ENCODE measurements at places on chromosomes 3 and 15.

- no peak for DNase-seq
Observed at GRCh38 chr3:28971156-28971555, 309.7 kb upstream of the RBMS3 start.

DNA sequence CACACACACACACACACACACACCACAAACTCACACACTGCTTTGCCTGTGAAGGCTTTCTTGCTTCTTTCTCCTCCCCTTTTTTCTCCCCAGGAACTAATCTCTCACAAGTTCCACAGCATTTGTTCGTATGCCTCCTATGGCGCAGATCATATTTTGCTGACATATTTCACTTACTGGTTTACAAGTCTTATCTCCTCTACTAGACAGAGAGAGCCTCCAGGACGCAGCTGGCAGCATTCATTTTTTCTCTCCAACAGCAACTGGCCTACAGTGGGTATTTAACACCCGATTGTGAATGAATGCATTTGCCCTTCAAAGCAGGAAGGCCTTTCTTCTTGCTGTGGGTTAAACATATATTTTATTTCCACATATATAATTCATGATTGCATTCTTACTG is 47.0 kb upstream of the DLG1 start:
- DNase-seq: no peak

GRCh38 chr3:189262746-189263145 is 91.0 kb downstream of the TPRG1 start:
- DNase-seq: no peak

DNA sequence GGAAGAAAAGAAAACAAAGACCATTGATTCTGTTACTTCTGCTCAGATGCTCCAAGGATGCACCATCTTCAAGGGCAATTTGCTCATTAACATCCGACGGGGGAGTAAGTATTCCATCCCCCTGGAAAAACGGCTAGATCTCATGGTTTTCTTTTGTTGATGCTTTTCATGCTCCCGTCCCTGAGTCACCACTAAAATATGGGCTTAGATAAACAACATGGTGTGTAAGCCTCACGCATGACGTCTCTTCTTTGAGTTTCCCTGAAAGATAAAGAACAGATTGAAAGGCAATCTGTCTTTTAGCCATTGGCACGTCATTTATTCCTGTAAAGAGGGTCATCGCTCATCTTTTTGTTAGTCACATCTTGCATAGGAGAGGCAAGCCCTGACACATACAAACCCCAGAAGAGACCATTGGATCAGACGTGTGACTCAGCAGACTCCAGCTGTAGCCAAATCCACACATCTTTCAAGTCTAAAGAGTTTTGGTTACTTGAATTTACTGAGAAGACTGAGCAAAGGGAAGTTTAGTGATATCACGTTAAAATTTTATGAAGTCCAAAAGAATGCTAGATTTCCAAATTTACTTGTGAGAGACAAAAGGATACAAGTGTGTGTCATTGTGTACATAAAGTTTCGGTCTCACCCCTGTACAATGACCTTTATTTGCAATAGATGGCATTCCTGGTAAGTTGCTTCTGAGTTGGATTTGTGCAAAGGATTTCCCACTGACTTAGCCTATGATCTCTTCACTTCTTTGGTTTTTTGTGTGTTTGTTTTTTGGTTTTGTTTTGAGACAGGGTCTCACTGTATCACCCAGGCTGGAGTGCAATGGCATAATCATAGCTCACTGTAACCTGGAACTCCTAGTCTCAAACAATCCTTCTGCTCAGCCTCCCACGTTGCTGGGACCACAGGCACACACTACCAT is 110.5 kb downstream of the PGPEP1L start:
- DNase-seq: no peak

- DNase-seq: no peak
Observed at GRCh38 chr3:187039100-187039722, 100.1 kb downstream of the RPL39L start.

DNA sequence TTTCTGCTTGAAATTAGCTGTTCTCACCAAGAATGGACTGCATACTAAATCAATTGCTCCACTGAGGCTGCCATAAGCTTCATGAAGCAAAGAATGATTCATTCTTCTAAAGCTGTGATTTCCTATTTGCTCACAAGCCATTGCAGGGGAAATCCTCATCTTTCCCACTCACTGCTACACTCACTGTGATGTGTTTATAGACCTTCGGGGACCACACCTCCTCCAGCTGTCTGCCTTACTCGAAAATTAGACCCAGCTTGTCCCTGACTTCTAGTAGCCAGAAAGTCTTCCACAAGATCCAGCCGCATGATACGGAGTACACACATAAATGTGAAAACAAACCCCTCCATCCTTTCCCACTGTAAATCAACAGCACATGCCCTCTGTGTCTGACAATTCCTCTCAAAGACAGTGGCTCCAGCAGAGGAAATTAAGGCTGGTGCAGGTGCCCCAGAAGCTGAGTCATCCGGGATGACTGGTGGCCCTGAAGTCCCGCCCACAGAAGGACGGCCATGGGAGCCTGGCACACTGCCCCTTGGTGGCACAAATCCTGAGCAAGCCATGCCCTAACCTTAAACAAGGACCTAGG is 172.0 kb downstream of the STT3B start:
- DNase-seq: no peak

- DNase-seq: peak; percentile 64
Observed at GRCh38 chr3:15271785-15272381, 60.5 kb downstream of the SH3BP5 start.

DNA sequence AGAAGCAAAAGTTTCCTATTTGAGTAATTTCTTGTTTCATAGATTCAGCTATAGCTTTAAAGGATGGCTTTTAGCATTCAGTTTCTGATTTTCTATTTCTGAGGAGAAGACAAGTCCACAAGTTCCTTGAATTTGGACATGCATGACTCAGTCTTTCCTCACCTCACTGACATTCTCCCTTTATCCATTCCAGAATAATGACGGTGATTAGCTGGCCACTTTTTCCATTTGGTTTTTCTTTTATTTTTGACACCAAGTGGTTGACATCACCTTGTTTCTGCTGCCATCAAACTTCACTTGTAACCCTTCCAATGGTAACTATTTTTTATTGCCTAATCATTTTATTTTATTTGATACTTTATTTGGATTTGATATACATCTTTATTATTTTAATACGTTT is 404.4 kb upstream of the KCNMB2 start:
- no peak for DNase-seq

DNA sequence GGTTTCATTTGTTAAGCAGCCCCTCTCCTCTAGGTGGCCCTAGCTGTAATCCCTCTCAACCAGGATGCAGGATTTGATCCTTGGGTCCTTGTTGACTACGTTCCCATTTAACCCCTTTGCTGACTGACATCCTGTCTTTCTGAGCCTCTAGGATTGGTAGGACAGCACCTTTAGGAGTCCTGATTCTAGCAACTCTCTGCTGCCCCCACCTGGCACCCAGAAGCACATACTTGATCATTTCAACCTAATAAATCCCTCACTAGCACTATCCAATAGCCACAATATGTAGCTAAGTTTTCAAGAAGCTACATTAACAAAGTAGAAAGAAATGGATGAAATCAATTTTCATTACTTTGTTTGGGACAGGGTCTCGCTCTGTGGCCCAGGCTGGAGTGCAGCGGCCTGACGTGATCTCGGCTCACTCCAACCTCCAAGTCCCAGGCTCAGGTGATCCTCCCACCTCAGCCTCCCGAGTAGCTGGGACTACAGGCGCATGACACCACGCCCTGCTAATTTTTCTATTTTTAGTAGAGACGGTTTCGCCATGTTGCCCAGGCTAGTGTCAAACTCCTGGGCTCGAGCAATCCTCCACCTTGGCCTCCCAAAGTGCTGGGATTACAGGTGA is 28.3 kb downstream of the RSL24D1 start:
- DNase-seq: peak; percentile 41

DNA sequence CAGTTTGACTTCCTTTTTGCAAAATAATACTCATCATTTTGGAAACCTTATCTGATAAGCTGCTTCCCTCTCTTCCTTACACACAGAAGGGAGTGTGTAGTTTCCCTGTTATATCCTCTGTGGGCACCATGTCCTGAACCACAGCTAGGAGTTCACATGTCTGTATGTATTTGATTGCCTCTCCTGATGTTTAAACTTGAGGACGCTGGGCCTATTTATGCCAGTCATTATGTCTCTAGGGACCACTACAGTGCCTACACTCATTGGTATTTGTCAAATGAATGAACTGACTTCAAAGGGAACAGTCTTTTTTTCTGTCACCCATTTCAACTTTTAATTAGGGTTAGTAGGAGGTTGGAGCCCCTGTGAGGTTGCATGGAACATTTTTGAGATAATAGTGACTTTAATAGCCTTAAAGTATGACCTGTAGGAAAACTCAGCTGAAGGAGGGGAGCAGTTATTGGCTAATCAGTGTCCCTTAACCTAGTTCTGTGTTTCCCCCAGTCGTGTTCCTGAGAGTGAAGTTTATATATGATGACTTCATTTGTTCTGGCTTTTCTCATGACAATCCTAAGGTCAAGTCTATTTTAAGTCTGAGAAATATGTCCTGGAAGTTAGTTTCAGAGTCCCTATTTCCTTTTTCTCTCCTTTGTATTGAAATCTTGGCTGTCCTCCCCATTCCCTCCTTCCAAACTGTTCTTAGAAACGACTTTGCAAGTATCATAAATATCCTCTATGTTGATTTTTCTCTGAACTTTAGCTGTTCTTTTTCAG is 28.9 kb downstream of the PDE8A start:
- no peak for DNase-seq

GRCh38 chr15:89666184-89666857 is 11.1 kb upstream of the KIF7 start:
- DNase-seq: no peak

- no peak for DNase-seq
Observed at GRCh38 chr3:143001034-143001368, 369 bp upstream of the U2SURP start.

DNA sequence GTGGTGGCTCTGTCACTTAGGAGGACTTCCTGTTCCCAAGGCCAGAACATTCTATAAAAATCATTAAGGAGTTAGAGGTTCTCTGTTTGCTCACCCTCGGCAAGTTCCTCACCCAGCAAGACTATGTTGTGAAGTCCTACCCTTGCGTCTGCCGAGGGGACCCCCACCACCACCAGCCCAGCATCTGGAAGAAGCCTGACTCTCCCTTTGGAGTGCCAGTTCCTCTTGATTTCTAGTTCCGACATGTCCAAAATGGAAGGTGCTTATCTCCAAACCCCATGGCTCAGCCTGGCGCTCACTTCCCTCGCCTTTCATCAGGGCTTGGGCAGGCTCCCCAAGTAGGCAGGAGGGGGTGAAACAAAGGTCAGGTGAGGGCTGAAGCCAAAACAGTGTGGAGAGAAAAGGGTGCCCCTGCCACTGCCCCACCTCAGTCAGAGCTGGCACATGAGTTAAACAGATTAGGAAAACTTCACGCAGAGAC is 41.0 kb downstream of the BHLHE40 start:
- no peak for DNase-seq

DNA sequence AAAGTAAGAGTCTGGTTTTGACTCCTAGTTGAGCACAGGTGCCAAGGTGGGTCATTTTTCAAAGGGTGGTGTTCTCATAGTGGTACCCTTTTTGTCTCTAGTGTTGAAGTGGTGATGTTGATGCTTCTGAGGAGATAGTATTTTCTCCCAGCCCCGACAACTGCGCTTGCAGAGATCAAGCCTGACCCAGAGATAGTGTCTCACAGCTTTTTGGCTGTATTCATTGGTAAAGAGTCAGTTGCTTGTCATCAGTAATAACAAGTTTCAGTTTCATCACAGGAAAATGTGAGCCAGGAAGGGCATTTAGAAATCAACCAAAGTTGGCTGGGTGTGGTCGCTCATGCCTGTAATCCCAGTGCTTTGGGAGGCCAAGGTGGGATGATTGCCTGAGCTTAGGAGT is 139.3 kb downstream of the NFKBIZ start:
- no peak for DNase-seq

GRCh38 chr15:40768521-40769273 is 1.1 kb upstream of the C15orf62 start:
- no peak for DNase-seq

DNA sequence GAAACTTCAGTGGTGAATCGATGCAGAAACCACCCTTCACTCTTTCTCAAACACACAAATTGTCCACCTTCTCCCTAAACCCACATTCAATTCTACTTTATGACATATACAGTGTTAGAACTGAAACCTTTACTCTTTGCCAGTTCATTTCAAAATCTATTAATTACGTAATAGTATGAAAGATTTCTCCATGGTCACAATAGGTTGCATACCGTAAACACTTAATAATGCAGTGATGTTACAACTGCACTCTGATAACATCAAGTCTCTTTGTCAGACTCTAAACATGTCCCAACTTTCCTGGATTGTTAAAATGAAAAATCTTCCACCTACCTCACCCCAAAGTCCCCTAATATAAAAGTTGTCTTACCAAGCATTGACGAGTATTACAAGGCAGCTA is 111.8 kb upstream of the PROK2 start:
- no peak for DNase-seq

- no peak for DNase-seq
Observed at GRCh38 chr3:197343656-197344408, 45.4 kb upstream of the DLG1 start.

GRCh38 chr3:100526613-100527346 is 34.4 kb downstream of the TMEM45A start:
- no peak for DNase-seq

DNA sequence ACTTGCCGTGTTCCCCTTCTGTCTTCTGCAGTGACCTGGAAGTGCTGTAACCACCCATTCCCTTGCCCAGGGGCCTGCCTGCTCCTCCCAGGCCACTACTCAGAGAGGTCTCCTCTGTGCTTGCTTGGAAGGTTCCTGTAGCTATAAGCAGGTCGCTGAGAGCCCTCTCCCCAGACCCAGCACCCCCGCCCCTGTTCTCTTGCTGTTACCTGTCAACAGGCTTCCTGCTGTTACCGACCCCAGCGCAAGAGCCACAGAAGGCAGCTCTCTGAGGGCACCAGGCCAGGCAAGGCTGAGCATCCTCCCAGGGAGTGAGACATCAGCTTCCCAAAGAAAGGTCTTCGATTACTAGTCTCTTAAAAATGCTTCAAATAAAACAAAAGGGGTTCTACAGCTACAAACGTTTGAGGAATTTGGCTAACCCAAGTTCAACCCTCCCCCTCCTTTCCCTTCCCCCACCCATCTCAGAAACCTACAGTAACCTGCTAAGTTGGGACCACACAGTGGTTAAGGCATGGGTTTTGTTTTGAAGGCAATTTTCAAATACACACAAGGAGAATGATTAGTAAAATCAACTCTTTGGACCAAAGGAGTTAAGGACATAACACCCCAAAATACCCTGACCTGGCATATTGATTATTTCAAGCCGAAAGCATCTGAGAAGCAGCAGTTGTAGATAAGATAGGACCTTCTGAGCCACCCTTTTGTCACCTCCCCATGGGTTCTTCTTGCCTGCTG is 74.9 kb upstream of the MFGE8 start:
- no peak for DNase-seq

GRCh38 chr3:30294241-30294667 is 312.1 kb upstream of the TGFBR2 start:
- DNase-seq: no peak

DNA sequence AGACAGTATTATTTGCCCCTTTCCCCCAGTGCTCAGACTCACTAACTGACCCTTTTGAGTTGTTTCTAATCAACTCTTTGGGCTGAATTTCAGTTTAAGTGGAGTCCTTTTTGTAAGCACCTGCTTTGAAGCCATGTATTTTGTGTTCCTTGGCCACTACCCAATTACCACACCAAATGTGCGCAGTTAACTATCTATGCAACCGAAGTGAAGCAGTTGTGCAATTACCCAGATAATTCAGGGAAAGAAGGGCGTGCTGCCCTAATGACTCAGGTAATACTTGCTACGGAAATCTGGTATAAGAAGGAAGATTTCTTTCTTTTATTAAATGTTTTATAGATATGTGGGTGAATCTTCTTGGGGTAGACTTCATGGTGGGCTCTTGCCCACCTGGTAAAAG is 371.9 kb upstream of the TBL1XR1 start:
- DNase-seq: no peak

- DNase-seq: no peak
Observed at GRCh38 chr3:69768438-69768837, 29.2 kb downstream of the MITF start.
